ENCODE measurements at places on chromosomes 12 and 14. TPM values are rescaled to one million over a fixed set of nuclear protein-coding genes. Genes with fewer than 3 reads are reported as not detected.

STAT2 gene
- total RNA-seq = 296 TPM

GZMB gene
- total RNA-seq = not detected

MYO1A gene
- 0.30 TPM for total RNA-seq

TSPAN9 gene
- total RNA-seq = 15.7 TPM

AEBP2 gene
- 46.3 TPM for total RNA-seq

CRIP1 gene
- total RNA-seq = 35.3 TPM
